CD4-positive, alpha-beta memory T cell (primary cell): ENCODE measurements at places on chromosomes 5 and 9. TPM values are rescaled to one million over a fixed set of nuclear protein-coding genes. Genes with fewer than 3 reads are reported as not detected.

The SAXO1 gene
- 0.34 TPM for polyA plus RNA-seq

GRCh38 chr5:31408814-31409213 lies 123.1 kb downstream of the DROSHA start:
- DNase-seq, result no peak

DNA sequence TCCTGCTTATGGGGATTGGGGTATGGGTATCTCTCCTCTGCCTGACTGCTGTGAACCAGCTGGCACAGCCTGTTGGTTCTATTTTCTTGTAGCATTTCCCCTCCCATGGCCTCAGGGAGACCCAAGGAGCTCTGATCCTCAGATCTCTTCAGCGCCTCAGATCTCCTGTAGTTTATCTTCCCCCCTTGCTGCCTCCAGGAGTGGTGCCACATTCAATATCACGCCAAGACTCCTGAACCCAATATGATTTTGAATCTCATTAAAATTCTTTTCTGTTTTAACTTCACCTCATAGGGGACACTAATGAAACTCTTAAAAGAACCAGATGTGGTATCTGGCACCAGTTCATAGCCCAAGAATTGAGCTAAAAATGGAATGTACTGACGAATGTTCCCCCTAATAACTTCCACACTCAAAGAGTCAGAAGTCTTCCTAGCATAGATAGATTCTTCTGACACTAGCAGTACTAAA lies 59.6 kb upstream of the LIFR start:
- no peak for DNase-seq

DNA sequence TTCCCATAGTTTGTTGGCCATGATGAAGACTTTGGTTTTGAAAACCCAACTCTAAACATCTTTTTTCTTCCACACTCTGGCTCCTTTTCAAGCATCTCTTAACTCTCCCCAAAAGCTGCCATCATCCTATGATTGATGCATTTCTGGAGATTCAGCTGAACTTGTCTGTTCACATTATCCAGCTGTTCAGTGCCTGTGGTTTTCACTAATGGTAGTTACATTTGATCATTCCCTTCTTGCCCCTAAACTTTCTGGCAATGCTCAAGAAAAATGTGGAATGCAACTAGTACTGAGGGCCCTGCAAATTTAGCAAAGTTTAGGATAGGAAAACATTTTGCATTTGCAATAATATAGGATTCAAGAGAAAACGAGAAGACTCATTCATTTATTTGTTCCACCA lies 267.5 kb downstream of the ENC1 start:
- DNase-seq, result no peak

GRCh38 chr5:6950250-6950649 lies 237.0 kb downstream of the TENT4A start:
- DNase-seq, result no peak

DNA sequence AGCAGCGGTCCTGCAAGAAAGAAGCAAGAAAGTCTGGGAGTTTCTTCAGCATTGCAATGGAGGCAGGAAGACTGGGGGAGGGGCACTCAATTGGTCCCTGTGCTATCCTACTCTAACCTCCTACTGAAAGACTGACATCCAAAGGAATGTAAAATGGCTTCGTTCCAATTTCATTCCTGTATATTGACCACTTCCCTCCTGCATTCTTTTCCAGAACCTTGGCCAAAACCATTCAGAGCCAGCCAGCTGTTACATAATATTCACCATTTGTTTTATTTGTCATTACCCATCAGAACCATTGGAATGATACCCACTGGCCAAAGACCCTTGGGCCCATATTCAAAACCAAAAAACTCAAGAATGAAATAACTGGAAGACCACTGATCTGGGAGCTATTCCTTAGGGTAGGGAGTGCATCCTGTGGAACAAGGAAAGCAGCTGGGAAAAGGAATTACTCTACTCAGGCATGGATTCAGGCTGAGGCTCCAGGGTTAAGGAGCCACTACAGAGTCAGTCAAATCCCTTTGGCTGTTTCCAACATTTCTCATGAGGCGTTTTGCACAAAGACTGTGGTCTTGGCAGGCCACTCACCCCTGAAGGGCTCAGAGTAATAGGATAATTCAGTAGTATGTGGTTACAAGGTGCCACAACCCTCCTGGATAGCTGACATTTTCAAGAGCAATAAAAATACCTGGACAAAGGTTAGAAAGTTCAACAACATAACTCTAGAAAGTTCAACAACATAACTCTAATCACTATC lies 148.7 kb upstream of the SLC1A3 start:
- DNase-seq, result no peak

DNA sequence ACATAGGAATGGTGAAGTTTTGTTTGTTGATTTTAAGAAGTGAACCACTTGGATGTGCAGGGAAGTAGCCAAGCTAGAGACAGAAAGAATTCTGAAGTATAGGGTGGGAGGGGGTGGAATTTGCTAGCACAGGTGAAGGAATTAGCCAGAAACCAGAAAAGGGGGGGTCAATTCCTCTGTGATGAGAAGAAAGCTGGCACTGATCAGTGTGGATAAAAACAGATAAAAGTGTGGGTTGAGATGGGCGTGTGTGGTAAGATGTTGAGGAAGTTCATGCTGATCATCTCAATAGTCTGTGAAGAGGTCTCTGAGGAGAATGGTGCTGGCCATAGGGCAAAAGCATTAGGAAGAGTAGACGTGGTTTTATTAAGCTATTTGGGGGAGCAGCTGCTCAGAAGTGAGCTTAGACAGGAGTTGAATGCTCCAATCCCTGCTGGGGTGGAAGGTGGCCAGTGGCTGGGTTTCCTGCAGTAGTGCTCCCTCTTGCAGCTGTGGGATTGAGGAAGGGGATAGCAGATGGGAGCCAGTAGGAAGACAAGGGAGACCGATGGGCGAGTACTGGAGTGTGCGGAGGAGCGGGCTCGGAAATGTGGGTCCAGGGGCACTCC lies 88.7 kb upstream of the ELL2 start:
- DNase-seq, result no peak

GRCh38 chr9:15349892-15350761 lies 43.1 kb upstream of the TTC39B start:
- DNase-seq, result no peak

DNA sequence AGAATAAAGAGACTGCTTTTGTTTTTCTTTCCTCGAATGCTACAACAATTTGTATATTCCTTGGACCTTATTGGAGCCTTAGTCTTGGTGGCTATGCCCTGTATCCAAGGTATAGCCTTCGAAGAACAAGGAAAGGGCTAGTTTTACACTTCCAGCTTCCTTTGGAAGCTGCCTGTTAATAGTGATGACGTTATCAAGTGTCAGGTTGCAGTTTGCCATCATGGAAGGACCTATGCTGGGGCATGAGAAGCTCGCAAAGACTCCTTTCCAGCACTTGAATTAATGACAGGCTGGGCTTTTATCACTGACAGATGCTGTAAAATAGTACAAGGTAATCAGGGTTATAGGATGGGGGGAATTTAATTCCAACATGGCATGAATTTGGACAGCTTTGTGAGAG lies 157.9 kb downstream of the KDM4C start:
- no peak for DNase-seq

- no peak for DNase-seq
These were observed 84.5 kb downstream of the BRINP1 start for GRCh38 chr9:119284587-119285337.

- no peak for DNase-seq
These were observed 3.6 kb upstream of the CCNJL start for GRCh38 chr5:160315968-160316367.

DNA sequence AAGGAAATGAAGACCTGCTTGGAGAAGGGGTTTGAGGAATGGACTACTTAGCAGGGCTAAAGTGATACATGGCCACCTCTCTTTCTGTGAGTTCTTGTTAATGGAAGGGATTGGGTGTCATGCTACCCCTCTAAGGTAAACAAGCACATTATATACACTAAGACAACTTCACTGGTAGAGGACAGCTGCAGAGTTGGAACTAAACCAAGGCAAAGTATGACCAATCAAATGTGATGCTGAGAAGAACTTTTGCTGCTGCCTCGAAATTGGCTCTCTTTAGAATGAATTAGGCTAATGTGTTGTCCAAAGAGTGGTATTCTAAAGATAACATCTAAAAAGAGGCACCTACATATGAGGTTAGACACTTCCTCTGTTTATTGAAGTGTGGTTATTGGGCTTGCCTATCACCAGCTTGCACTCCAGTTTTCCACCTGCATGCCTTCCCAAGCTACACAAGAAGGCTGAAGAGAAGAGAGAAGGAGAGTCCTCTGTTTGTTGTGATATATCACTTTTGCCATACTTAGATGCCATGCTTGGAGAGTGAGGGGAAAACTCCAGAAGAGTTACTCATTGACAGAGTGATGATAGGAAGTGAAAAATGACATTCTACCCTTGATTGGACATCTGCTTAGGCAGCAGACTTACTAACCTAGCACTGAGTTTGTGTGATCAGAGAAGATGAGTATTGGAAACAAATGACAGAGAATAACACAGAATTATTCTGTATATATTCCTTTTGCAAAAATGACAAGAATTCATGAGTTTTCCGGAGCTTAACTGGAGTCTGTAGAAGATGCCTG lies 536.1 kb downstream of the ZNF608 start:
- no peak for DNase-seq
